ENCODE measurements at places on chromosomes 16 and 17. TPM values are rescaled to one million over a fixed set of nuclear protein-coding genes. Genes with fewer than 3 reads are reported as not detected.

- peaks cover 19% of the 10 kb centered on the region for H3K27me3 ChIP-seq
- H3K4me3 ChIP-seq: no peak overlapping the region
- peaks cover 9% of the 10 kb centered on the region for H3K4me1 ChIP-seq
- no peak for DNase-seq
- H3K36me3 ChIP-seq: no peaks in the 10 kb centered on the region
- no peak overlapping the region for H3K27ac ChIP-seq
Observed at GRCh38 chr17:43540821-43541674, 5.1 kb downstream of the ETV4 start.

GRCh38 chr17:2192367-2193057 lies 111.1 kb downstream of the SMG6 start:
- no peak overlapping the region for H3K27ac ChIP-seq
- no peak for DNase-seq
- H3K27me3 ChIP-seq: no peaks in the 10 kb centered on the region
- H3K4me3 ChIP-seq: no peak overlapping the region
- peaks cover 24% of the 10 kb centered on the region for H3K36me3 ChIP-seq

GRCh38 chr17:2705263-2705662 lies 6.3 kb downstream of the CLUH start:
- no peaks in the 10 kb centered on the region for H3K27me3 ChIP-seq
- no peak overlapping the region for H3K4me3 ChIP-seq
- peak overlapping the region; percentile 83 for H3K27ac ChIP-seq

DNA sequence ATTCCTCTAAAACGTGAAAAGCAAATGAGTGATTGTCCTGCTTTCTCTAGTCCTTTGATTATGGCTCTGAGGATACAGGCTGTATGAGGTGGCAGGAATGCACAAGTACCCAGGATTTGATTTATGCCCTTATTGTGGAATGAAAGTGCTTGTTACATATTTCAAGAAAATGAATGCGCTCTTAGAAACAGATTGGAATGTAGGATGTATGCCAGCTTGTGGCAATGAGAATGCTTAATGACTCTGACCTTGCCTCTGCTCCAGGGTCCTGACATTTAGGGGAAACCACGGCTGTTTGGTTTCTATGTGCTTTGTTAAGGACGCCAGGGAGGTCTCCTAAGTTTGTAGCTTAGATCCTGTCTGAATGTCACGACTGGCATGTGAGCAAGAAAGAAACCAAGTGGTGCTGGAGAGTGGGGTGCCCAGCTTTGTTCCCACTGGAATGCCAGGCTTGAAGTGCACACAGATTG lies 22.0 kb downstream of the PRCD start:
- H3K27me3 ChIP-seq: no peaks in the 10 kb centered on the region
- no peak overlapping the region for H3K27ac ChIP-seq
- peak overlapping the region; percentile 47 for H3K4me3 ChIP-seq

DNA sequence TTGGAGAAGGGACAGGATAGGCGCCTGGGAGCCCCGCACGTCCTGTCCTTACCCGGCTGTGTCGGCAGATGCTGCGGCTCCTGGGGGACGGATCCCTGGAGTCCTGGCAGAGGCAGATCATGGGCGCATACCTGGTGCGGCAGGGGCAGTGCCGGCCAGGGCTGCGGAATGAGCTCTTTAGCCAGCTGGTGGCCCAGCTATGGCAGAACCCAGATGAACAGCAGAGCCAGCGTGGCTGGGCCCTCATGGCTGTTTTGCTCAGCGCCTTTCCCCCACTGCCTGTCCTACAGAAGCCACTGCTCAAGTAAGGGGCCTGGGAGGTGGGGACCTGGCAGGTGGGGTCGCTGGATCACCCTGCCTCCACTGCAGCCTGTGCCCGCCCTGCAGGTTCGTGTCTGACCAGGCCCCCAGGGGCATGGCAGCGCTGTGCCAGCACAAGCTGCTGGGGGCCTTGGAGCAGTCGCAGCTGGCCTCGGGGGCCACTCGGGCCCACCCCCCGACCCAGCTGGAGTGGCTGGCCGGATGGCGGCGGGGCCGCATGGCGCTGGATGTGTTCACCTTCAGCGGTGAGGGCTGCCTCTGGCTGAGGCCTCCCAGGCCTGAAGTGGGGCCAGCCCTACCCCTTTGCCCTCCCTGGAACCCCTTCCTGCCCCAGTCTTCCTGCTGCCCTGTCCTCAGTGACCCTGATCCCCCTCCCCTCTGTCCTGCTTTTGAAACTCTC lies 20.2 kb upstream of the SMIM5 start:
- no peak overlapping the region for H3K27ac ChIP-seq
- H3K36me3 ChIP-seq: no peaks in the 10 kb centered on the region
- H3K4me3 ChIP-seq: no peak overlapping the region
- no peak for DNase-seq

- H3K27ac ChIP-seq: no peak overlapping the region
- peaks cover 13% of the 10 kb centered on the region for H3K4me1 ChIP-seq
- DNase-seq: no peak
- no peaks in the 10 kb centered on the region for H3K27me3 ChIP-seq
- H3K4me3 ChIP-seq: no peak overlapping the region
- no peaks in the 10 kb centered on the region for H3K36me3 ChIP-seq
Observed at GRCh38 chr16:29230671-29231096, 175.8 kb downstream of the NPIPB11 start.

GRCh38 chr16:63883091-63883490 lies 1238.8 kb downstream of the CDH11 start:
- H3K27ac ChIP-seq: no peak overlapping the region
- DNase-seq: no peak
- no peaks in the 10 kb centered on the region for H3K4me1 ChIP-seq
- H3K4me3 ChIP-seq: no peak overlapping the region

GRCh38 chr17:63496663-63497400 lies 20.0 kb downstream of the ACE start:
- no peaks in the 10 kb centered on the region for H3K36me3 ChIP-seq
- peaks cover 15% of the 10 kb centered on the region for H3K27me3 ChIP-seq
- DNase-seq: no peak
- no peak overlapping the region for H3K4me3 ChIP-seq
- H3K27ac ChIP-seq: no peak overlapping the region

DNA sequence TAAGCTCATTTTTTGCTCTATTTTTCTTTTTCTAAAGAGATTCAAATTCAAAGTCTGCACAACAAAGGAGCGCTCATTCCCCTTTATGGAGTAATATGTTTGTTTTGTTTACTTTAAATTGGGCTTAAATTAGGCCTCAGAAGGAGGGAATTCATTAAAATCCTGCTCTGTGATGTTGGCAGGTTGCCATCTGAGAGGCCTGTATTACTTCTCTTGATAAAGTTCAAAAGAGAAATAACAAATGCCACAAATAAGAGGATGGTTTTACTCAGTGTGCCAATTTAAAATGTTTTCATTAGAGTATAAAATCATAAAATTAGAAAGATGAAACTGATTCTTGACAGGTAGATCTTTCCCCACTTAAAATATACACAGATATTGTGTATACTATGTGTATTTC lies 54.5 kb upstream of the HLF start:
- DNase-seq: no peak
- no peak overlapping the region for H3K4me3 ChIP-seq
- peaks cover 4% of the 10 kb centered on the region for H3K4me1 ChIP-seq
- no peaks in the 10 kb centered on the region for H3K36me3 ChIP-seq

DNA sequence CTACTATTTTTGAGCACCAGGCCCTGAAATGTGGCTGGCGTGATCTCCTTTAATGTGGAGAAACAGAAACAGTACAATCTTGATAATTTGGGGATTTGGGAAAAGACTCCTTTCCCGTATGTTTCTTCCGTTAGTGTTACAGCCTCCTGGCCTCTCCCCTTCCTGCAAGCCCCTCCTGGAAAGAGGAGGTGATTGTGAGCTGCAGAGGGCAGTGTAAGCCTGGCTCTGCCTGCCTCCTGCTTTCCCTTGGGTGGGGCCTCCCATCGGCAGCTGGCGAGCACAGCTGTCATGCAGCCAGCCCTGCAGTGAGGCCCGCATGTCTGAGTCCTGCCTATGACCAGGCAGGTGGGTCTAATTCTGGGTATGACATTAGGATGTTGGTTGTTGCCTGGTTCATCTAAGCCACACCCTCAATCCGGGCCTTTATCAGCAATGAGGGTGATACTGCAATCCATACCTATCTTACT lies 48.7 kb upstream of the WSB1 start:
- peaks cover 7% of the 10 kb centered on the region for H3K27me3 ChIP-seq
- H3K36me3 ChIP-seq: no peaks in the 10 kb centered on the region
- no peak overlapping the region for H3K27ac ChIP-seq
- H3K4me1 ChIP-seq: peaks cover 27% of the 10 kb centered on the region
- H3K4me3 ChIP-seq: no peak overlapping the region
- DNase-seq: peak; percentile 64

DNA sequence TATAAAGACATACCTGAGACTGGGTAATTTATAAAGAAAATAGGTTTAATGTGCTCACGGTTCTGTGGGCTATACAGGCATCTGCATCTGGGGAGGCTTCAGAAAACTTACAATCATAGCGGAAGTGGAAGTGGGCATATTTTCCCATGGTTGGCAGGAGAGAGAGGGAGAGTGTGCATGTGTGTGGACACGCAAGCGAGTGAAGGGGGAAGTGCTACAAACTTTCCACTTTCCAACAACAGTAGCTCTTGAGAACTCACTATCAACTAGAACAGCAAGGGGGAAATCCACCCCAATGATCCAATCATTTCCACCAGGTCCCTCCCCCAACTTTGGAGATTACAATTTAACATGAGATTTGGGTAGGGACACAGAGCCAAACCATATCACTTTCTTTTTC lies 11.1 kb downstream of the TAOK1 start:
- H3K27ac ChIP-seq: no peak overlapping the region
- H3K4me3 ChIP-seq: no peak overlapping the region
- peaks cover 25% of the 10 kb centered on the region for H3K4me1 ChIP-seq
- H3K36me3 ChIP-seq: peaks cover 13% of the 10 kb centered on the region
- no peak for DNase-seq

GRCh38 chr16:67244387-67245185 lies 2.7 kb downstream of the FHOD1 start:
- DNase-seq: peak; percentile 74
- peak overlapping the region; percentile 96 for H3K4me3 ChIP-seq
- peak overlapping the region; percentile 93 for H3K27ac ChIP-seq
- no peaks in the 10 kb centered on the region for H3K36me3 ChIP-seq
- peaks cover 4% of the 10 kb centered on the region for H3K27me3 ChIP-seq
- H3K4me1 ChIP-seq: peaks cover 41% of the 10 kb centered on the region

DNA sequence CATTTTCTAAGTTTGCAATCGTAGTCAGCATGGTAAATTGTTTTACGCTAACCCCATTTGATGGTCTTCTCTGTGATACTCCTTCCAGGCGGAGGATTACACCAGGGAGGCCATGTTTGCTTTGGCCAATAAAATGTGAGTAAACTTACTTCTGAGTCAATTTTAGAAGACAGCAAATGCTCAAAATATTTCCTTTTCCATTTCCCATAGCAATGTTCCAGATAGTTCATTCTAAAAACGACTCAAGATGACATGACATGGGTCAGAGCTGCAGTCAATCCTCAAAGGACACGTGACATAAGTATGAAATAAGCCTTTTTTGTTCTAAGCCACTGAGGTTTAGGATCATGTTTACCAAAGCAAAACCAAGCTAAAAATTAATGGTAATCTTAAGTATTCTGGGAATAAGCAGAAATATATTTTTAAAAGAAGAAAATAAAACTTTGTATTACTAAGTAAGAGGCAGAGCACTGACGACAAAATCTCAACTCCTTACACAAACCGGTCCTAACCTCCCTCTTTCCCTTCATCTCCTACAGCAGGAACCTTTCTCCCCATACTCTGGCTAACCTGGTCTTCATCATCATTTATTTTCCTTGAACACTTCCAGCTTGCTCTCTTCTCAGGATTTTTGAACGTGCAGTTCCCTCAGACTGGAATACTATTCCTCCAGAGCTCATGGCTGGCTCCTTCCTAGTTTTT lies 266.2 kb downstream of the CEP112 start:
- H3K4me1 ChIP-seq: no peaks in the 10 kb centered on the region
- H3K27ac ChIP-seq: no peak overlapping the region
- H3K4me3 ChIP-seq: no peak overlapping the region
- H3K27me3 ChIP-seq: no peaks in the 10 kb centered on the region

DNA sequence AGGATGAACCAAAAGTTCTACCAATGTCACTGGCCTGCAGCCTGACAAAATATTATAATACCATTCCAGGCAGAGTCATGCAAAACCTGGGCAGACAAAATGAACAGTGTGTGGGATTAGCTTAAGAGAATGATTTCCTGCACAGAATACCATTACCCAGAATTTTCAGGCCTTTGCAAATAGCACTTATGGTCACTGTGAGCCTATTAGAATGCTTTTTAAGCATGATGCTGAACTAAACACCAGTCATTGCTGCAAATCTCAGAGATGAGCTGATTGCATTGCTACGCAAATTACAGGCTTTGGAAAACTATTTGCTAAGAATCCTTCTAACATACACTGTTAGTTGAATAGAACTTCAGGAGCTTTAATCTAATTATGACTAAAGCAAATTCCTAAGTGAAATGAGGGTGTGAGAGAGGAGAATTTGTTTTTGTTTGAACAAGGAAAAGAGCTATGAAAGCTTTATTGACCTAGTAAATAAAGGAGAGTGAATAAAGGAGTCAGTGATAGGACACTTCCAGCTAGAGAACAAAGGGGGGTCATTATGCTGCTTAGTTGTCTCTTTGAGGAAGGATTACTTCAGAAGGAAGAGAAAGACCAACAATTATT lies 398.8 kb downstream of the HS3ST3B1 start:
- no peak for DNase-seq
- peaks cover 14% of the 10 kb centered on the region for H3K27me3 ChIP-seq
- no peaks in the 10 kb centered on the region for H3K4me1 ChIP-seq

GRCh38 chr17:19239544-19239943 lies 2.4 kb downstream of the EPN2 start:
- H3K4me3 ChIP-seq: peak overlapping the region; percentile 39
- H3K27me3 ChIP-seq: no peaks in the 10 kb centered on the region
- H3K27ac ChIP-seq: no peak overlapping the region

DNA sequence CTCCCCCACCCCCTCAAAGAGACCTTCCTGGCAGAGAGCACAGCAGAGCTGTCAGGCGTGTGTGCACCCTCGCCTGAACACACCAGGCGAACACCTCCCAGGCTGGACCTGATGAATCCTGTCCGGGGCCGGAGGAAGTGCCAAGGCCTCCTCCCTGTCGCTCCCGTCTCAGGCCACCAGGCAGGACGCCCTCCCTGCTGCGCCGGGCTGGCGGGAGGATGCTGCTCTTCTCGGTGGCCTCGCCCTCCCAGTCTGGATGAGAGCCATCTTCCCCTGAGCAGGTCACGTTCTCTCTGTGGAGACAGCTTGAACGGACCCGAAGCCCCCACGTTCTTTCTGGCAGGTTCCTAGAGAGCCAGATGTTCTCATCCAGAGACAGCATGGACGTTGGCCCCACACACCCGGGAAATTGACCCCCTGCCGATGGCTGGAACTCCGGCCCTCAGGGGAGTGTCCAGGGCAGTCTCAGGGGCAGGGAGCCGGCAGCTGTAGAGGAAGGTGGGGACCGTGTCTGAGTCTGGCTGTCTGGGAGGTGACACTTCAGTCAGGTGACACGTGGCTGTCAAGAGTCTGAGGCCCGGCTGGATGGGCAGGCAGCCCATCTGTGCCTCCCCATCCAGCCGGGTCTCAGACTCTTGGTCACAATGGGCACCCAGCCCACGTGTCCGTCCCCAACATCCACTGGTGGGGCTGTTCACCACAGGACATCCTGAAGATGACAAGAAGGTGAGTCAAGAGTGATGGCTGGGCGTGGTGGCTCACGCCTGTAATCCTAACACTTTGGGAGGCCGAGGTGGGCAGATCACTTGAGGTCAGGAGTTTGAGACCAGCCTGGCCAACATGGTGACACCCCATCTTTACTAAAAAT lies 5.0 kb upstream of the TIMP2 start:
- no peak overlapping the region for H3K4me3 ChIP-seq
- no peak overlapping the region for H3K27ac ChIP-seq
- H3K4me1 ChIP-seq: peaks cover 6% of the 10 kb centered on the region
- DNase-seq: no peak

ATP6V0A1 gene
- polyA plus RNA-seq: 42.5 TPM

RAC3 gene
- not detected for polyA plus RNA-seq

TBC1D28 gene
- not detected for polyA plus RNA-seq

FBXO39 gene
- not detected for polyA plus RNA-seq

HOXB2 gene
- polyA plus RNA-seq: 3.8 TPM

All from naive B cell (primary cell).